ENCODE measurements at places on chromosomes 1 and 21. TPM values are rescaled to one million over a fixed set of nuclear protein-coding genes. Genes with fewer than 3 reads are reported as not detected.

IRF6 gene
- not detected for total RNA-seq

TPTE gene
- total RNA-seq: not detected

ZNF644 gene
- total RNA-seq: 54.4 TPM

RGS18 gene
- 0.32 TPM for total RNA-seq

TMPRSS15 gene
- total RNA-seq: not detected

TARS2 gene
- 40.2 TPM for total RNA-seq

CLEC20A gene
- total RNA-seq: not detected

MACO1 gene
- 18.1 TPM for total RNA-seq

COL6A2 gene
- total RNA-seq: 1.9 TPM

SLC37A1 gene
- total RNA-seq: 10.1 TPM

THEM4 gene
- total RNA-seq: 49.3 TPM

HSPB7 gene
- not detected for total RNA-seq

FABP3 gene
- not detected for total RNA-seq

WNT9A gene
- total RNA-seq: 0.25 TPM

CLDN17 gene
- not detected for total RNA-seq

C2CD2 gene
- total RNA-seq: 5.3 TPM

CYYR1 gene
- total RNA-seq: not detected

GBP5 gene
- total RNA-seq: 241 TPM

FAM151A gene
- total RNA-seq: not detected

OR2T11 gene
- total RNA-seq: not detected

SLAMF8 gene
- total RNA-seq: 1.1 TPM

CD1E gene
- total RNA-seq: not detected

SPRR1B gene
- total RNA-seq: not detected

PIK3CD gene
- total RNA-seq: 201 TPM

PLCH2 gene
- 7.3 TPM for total RNA-seq

C2CD4D gene
- 1.1 TPM for total RNA-seq

ANGPTL3 gene
- not detected for total RNA-seq

PWP2 gene
- total RNA-seq: 4.7 TPM

ENAH gene
- 0.07 TPM for total RNA-seq

GBP7 gene
- not detected for total RNA-seq

RNU1-1 gene
- total RNA-seq: 2,343 TPM

PLD5 gene
- not detected for total RNA-seq

LEFTY2 gene
- total RNA-seq: not detected

KRTAP12-4 gene
- not detected for total RNA-seq

TENT5C gene
- 8.6 TPM for total RNA-seq

SLFNL1 gene
- 0.20 TPM for total RNA-seq

SLC9C2 gene
- total RNA-seq: not detected

CCDC185 gene
- not detected for total RNA-seq

TMEM269 gene
- total RNA-seq: 0.23 TPM

BTG3 gene
- 52.1 TPM for total RNA-seq
